ENCODE measurements at places on chromosomes 6 and 20.

- DNase-seq: no peak
Observed at GRCh38 chr6:156904176-156904967, 127.2 kb downstream of the ARID1B start.

DNA sequence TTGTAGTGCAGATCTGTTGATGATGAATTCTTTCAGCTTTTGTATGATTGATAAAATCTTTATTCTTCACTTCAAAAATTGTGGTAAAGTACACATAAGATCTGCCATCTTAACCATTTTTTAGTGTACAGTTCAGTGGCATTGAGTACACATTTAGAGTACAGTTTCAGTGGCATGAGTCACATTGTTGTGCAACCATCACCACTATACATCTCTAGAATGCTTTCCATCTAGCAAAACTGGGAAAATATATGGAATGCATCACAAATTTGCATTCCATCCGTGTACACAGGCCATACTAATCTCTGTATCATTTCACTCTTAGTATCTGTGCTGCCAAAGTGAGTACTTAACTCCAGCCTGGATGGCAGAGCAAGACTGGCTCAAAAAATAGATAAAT, 28.7 kb downstream of the SIRPD start:
- no peak for DNase-seq

GRCh38 chr6:13331516-13332348, 3.4 kb upstream of the TBC1D7 start:
- DNase-seq: no peak

- DNase-seq: no peak
Observed at GRCh38 chr20:51064137-51064536, 41.2 kb upstream of the KCNG1 start.

DNA sequence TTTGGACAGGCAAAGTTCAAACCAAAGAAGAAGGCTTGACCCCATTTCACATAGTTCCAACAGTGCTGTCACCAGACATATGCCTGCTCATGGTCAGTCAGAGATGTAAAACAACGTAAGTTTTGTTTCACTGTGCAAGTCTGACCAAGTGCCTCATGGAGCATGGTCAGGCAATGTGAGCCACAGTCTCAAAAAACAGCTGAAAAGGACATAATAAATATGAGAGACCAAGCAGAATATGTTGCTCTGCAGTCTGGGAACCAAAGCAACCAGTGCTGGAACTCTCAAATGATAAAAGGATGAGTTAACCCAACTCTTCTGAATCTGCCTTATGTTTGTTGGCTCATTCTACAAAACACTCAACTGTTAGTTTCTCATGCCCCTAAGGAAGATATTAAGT, 39.9 kb upstream of the DST start:
- no peak for DNase-seq

All from C1 segment of cervical spinal cord (tissue), 14 donors.